Naive thymus-derived CD4-positive, alpha-beta T cell (primary cell): ENCODE measurements at places on chromosomes 7 and 10. TPM values are rescaled to one million over a fixed set of nuclear protein-coding genes. Genes with fewer than 3 reads are reported as not detected.

Gene STEAP2
- not detected for total RNA-seq

Gene CCDC201
- total RNA-seq: not detected

Gene TUBB8
- total RNA-seq: not detected

Gene NAT16
- total RNA-seq: not detected

Gene KCP
- total RNA-seq: 1.6 TPM

Gene CYP26C1
- total RNA-seq: 0.32 TPM

Gene SKIDA1
- 0.30 TPM for total RNA-seq

Gene SEMA3D
- not detected for total RNA-seq

Gene OLAH
- total RNA-seq: not detected

Gene SPDYE16
- 0.78 TPM for total RNA-seq

Gene SHH
- total RNA-seq: not detected

Gene FFAR4
- not detected for total RNA-seq

Gene GALNT17
- total RNA-seq: not detected in 2 replicates

Gene AKR1C4
- total RNA-seq: not detected

Gene ANKRD61
- total RNA-seq: 0.18 TPM in 1 of 2 replicates, not detected in the other

Gene COL17A1
- total RNA-seq: not detected

Gene NPY4R2
- not detected for total RNA-seq

Gene PNLIPRP1
- total RNA-seq: not detected in 2 replicates

Gene PDE6C
- total RNA-seq: not detected

Gene HMX2
- total RNA-seq: not detected

Gene AS3MT
- 3.7 TPM for total RNA-seq

Gene CTBP2
- total RNA-seq: 2.0 TPM

Gene MYO1G
- total RNA-seq: 376 and 385 TPM in 2 replicates

Gene MALRD1
- not detected for total RNA-seq

Gene SLC18A2
- total RNA-seq: 1.7 TPM

Gene SFRP4
- total RNA-seq: not detected

Gene STK31
- total RNA-seq: 0.76 TPM

Gene CALML5
- not detected in 2 replicates for total RNA-seq

Gene GIMAP5
- 373 TPM for total RNA-seq

Gene CYP3A4
- not detected in 2 replicates for total RNA-seq

Gene CCDC172
- not detected for total RNA-seq

Gene GTF2IRD2
- total RNA-seq: 44.1 TPM

Gene VSTM4
- total RNA-seq: not detected

Gene GUSB
- total RNA-seq: 55.0 TPM

Gene TMEM254
- 17.1 TPM for total RNA-seq

Gene PGAM1
- total RNA-seq: 65.8 TPM

Gene CDK14
- 0.05 and 0.15 TPM in 2 replicates for total RNA-seq

Gene FAM24B
- 10.4 TPM for total RNA-seq

Gene TMEM229A
- total RNA-seq: not detected

Gene C10orf67
- 0.08 TPM in 1 of 2 replicates, not detected in the other for total RNA-seq

Gene FGL2
- 2.8 and 3.4 TPM in 2 replicates for total RNA-seq

Gene THSD7A
- total RNA-seq: not detected

Gene HIBADH
- 14.3 TPM for total RNA-seq

Gene AKR1D1
- not detected for total RNA-seq

Gene TET1
- 3.0 TPM for total RNA-seq
